ENCODE measurements at places on chromosomes 1 and 21.

DNA sequence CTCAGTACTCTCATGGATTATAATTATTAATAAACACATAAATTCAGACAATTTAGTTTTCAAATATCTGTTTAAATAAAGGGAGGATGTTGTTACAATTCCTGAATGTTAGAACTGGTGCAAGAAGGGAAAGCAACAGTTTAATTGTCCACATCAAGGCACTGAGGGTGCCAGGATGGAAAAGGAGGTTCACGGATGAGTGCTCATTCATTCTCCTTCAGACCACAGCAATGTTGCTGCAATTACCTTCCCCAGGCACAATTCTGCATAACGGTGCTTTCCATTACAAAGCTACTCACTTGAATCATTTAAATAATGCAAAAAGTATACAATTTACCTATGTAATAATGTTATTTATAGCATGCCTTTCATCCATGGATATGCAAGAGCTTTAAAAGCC lies 52.3 kb upstream of the COG2 start:
- no peak for DNase-seq

DNA sequence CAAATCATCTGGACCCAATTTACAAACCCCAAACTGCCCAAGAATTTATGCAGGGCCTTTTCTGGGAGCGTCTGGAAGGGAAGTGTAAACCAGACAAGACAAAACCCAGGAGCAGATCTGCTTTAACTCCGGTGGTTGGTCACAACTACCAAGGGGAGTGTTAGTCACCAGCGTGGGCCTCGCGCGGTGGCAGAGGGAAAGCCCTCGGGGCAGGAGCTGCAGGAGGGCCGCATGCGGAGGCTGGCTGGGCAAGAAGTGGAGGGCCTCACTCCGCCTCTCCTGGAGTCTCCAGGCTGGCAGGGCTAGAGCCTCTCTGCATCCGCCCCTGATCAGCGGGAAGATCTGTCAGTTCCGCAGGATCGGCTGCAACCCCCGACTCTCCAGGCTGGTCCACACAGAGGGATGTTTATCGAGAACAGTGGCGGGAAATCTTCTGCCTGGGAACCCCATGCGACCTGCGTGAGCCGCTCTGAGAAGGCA lies 2.0 kb downstream of the COL24A1 start:
- DNase-seq, result no peak

DNA sequence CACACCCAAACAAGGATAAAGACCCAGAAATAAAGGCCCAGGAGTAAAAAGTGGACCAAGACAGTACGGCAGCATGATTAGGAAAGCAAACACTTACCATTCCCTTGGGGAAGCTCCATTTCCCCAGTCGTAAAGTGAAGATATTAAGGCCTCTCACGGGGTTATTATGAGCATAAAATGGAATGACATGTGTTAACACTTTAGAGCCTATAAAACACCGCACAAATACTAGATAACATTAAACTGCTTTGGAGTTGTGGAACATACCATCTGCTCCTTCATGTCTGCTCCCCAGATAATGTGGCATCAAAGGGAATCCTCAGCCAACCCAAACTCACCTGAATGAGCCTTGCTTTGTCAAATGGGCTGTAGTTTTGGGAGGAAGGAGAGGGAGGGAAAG lies 8.9 kb upstream of the ITLN2 start:
- no peak for DNase-seq

DNA sequence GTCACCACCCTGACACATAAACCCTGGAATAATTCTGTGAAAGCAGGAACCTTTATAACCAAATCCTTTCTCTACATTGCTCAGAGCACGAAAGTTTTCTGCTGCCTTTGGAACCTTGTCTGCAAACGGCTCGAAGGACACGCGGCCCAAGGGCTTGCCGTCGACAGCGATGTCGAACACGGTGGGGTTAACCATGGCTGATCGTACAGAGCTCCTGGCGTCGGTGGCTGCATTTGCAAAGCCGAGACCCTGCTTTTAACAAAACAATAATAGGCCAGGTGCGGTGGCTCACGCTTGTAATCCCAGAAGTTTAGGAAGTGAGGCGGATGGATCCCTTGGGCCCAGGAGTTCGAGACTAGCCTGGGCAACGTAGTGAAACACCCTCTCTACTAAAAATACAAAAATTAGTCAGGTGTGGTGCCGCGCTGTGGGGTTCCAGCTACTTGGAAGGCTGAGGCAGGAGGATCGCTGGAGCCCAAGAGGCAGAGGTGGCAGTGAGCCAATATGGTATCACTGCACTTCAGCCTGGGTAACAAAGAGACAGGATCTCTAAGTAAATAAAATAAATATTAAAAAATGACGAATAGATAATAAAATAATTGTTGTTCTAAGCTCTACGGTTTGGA lies 2.2 kb upstream of the EIF2B3 start:
- DNase-seq, result no peak

GRCh38 chr21:31403596-31404333 lies 59.7 kb upstream of the TIAM1 start:
- DNase-seq, result no peak

DNA sequence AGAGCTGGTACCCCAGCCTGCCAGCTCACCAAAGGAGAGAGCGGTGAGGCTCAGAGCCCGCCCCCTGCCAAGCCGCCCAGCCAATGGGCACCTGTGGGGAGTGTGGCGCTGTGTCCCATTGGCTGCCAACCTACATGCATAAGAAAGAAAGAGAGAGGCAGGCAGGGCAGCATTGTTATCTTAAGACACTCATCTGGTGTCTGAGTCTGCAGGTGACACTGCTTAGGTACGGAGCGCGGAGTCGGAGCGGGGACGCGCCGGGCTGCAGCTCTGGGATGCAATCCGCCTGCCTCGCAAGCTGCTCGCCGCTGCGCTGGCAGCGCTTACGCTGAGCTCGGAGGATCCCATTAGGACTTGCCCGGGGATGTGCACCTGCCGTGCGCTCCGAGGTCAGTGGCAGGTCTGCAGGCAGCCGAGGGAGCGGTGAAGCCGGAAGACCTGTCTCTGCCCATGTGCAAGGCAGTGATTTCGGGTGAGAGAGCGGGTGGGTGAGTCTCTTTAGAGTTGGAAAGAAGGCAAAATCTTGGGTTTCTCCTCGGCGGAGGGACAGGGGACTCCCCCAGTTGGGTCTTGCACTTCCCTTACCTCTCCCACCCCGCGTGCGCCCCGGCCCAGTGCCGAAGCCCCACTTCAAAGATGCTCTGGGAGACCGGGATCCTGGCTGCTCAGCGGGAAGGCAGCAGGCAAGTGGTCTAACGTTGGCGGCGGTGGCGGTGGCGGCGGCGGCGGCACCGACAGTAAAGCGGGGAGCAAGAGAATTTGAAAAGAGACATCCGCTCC lies at the start of gene BRINP2:
TSS of gene BRINP2 (plus strand) at position 203 of the 780 bp plus-strand sequence. CDS start 58,919 bp downstream, outside the sequence.
- peak; percentile 71 for DNase-seq
